ENCODE measurements at places on chromosomes 4 and X.
A peak's percentile ranks its signal among the peaks of the same experiment; 100 is the strongest.

DNA sequence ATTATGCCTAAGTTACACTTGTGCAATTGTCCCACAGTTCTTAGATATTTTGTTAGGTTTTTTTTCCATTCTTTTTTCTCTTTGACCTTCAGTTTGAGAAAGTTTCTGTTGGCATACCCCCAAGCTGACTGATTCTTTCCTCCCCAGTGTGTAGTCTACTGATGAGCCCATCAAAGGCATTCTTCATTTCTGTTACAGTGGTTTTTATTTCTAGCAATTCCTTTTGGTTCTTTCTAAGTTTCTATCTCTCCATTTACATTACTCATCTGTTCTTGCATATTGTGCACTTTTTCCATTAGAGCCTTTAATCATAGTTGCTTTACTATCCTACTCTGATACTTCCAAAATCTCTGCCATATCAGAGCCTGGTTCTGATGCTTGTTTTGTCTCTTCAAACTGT lies 31.9 kb downstream of the CASP6 start:
- no peak for DNase-seq

GRCh38 chrX:3154386-3154975 lies 113.2 kb downstream of the ARSF start:
- DNase-seq, result no peak

GRCh38 chr4:165207016-165207430 lies 338 bp upstream of the KLHL2 start:
- peak; percentile 32 for DNase-seq

DNA sequence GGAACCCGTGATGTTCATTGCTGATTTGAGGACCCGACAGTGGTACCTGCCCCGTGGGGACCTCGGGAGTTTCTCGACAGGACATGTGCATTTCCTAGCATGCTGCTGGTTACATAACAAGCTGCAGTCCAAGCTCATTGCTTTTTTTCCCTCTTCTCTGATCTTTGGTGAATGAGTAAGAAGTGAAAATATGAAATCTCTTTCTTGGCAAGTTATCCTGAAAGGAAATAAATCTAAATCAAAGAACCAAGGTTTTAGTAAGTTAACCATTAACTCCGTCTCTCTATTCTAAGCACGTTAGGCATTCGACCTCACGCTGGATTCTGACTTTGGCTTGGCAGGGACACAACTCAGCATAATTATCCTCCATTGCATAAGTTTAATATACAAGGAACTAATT lies 86.6 kb downstream of the STK32B start:
- DNase-seq, result no peak

DNA sequence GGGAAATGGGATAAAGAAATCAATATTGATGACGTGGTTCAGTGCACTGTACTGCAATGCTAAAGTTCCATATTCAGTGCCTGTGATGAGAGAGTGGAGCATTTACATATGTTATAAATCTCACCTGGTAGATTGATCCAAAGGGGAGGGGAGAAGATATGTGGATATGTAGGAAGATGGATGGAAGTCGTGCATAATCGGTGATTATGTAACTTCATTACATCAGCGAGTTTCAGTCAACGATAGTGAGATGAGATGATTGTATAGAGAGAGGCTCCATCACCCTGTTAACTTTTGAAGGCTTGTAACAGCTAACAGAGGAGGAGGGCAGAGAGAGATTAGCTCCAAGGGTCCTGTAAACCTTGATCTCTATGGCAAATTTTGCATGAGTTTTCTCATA lies 1.8 kb downstream of the IL1RAPL1 start:
- DNase-seq, result no peak

DNA sequence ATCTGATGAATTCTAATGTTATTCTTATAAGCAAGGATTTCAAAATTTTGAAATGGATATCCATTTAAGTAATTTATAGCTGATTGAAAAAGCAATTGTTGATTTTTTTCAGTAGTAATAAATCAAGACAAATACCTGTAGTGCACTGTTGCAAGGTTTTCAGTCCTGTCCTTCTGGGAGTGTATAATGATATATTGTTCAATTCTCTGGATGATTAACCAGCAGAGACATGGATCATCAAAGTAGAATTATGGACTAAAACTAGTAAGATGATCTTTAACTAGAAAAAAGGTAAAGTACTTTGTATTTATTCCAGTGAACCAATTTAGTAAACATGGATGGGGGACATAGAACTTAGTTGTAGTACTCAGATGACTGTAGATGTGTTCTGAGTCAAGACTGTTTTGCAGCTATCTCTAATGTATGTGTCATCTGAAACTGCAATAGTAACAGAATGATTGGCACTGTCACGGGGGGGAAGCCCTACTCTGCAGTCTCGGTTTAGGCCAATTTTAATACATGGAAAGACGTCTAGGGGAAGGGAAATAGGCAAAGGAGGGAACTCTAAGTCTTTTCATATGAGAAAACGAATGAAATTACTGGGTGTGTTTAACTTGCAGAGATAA lies 121.9 kb downstream of the GLRA3 start:
- DNase-seq, result no peak

GRCh38 chrX:39560271-39560670 lies 537.5 kb downstream of the BCOR start:
- DNase-seq, result no peak

DNA sequence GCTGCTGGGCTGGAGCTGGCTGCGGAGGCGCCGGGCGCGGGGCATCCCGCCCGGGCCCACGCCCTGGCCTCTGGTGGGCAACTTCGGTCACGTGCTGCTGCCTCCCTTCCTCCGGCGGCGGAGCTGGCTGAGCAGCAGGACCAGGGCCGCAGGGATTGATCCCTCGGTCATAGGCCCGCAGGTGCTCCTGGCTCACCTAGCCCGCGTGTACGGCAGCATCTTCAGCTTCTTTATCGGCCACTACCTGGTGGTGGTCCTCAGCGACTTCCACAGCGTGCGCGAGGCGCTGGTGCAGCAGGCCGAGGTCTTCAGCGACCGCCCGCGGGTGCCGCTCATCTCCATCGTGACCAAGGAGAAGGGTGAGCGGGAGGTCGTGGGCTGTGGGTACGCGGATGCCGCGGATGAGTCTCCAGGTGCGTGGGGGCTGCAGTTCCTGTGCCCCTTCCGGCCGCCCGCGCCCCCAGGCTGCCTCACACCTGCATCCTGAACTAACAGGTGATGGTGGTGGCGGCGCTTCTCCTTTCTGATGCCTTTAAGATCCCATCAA lies 499 bp downstream of the CYP2U1 start:
- peak; percentile 46 for DNase-seq

DNA sequence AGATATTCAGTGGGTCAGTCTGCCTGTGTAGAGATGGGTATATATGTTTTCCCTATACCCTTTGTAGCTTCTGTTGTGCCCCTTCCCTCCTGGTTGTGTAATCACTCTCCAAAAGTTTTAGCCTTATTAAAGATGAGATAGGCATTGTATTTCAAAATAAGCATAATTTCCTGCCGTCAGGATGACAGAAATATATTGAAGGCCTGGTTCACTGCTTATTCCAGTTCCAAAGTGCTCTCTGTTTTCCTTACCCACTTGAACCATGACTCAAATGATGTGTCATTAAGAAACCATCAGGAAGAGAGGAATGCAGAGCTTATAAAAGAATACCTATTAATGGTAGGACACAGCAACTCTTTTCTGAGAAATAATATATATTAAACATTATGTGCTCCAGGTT lies 178.5 kb downstream of the GABRB1 start:
- no peak for DNase-seq

- DNase-seq, result no peak
These were observed 198.6 kb downstream of the NWD2 start for GRCh38 chr4:37443137-37443536.

DNA sequence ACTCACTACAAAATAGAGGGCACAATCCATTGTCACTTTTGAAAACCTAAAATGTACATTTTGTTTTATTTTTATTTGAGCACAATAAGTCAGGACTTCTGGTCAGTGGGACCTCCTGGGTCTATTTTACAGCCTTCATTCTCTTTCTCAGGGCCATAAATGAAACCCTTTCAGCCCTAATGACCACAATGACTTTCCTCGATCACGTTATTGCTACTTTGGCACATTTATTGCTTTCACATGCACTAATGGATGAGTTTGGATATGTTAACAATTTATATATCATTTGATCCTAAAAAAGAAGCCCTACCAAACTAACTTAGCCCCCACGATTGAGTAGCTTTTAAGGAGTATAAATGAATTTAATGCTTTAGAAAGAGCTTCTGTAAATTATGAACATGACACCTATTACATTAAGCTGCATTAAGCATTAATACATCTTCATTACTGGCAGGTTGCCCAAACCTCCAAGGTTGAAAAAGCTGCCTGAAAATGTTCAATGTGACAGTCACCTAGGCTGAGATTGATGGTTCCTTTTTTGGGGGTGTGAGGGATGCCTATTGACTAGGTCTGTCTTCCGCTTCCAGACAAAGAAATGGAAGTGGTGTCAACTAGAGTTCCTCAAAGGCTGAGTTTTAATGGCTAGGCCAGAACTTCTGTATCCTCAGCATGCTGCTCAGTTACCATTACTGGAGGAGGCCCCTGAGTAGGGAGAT lies 296.4 kb downstream of the GPAT3 start:
- no peak for DNase-seq

DNA sequence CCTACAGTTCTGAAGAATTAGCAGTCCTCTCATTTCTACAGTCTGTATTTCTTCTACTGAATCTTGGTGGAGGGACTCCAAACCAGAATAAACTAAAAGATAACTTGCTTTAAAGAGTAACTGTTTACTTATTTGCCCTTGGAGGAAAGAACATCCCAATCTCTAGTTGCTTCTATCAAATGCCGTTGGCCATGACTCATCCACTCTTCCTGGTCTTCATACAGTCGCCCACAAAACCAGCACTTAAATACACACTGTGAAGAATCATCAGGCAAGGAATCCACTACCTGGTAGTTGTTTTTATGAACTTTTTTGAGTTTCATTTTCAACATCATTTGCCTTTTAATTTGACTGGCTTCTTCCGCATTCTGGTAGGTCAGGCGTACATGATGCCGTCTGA lies 14.2 kb downstream of the ZNF518B start:
- DNase-seq, result no peak

GRCh38 chrX:19616016-19616415 lies 100.7 kb upstream of the MAP3K15 start:
- no peak for DNase-seq

- DNase-seq, result peak; percentile 35
These were observed 33.0 kb downstream of the HCCS start for GRCh38 chrX:11143931-11144678.

DNA sequence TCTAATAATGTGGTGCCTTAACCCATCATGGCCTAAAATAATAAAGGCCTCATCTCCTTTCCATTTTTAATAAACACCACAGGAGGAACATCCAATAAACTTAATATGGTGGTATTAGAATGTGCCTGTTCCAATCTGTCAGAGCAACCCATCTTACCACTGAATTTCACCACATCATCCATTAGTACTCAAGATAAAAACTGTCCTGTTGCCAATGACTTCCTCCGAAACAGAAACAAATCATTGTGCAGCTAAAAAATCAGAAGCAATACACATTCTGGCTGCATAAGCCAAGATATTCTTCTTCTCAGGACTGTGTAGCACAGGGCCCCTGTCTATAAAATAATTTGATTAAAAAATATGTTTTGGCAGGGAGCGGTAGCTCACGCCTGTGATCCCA lies 18.5 kb downstream of the TLR10 start:
- no peak for DNase-seq

GRCh38 chrX:106302304-106302703 lies 134.2 kb downstream of the PWWP3B start:
- DNase-seq, result no peak

GRCh38 chr4:73918058-73918457 lies 48.9 kb downstream of the CXCL1 start:
- no peak for DNase-seq

DNA sequence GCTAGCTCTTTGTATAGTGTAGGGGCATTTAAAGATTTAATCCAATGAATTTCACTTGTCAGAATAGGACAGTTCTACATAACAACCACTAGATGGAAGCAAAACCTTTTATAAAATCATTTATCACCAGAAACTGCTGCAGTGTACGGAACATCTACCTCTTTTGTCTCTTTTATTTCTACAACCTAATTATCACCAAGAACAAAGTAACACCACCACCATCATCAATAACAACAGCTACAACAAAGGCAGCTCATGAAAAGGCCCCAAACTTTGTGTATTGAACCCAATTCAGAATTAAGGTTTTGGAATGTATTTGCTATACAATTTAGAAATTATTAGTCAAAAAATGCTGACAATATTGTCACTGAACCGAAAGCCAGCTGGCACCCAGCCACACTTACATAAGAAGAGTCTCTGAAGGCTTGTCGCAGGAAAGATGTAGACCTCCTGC lies 260.9 kb upstream of the RPS6KA3 start:
- peak; percentile 7 for DNase-seq

GRCh38 chr4:71296945-71297344 lies 41.9 kb upstream of the SLC4A4 start:
- no peak for DNase-seq

- no peak for DNase-seq
These were observed 79.6 kb upstream of the VCX3A start for GRCh38 chrX:6614506-6614905.

- DNase-seq, result no peak
These were observed 26.4 kb upstream of the SMIM14 start for GRCh38 chr4:39664828-39665731.

DNA sequence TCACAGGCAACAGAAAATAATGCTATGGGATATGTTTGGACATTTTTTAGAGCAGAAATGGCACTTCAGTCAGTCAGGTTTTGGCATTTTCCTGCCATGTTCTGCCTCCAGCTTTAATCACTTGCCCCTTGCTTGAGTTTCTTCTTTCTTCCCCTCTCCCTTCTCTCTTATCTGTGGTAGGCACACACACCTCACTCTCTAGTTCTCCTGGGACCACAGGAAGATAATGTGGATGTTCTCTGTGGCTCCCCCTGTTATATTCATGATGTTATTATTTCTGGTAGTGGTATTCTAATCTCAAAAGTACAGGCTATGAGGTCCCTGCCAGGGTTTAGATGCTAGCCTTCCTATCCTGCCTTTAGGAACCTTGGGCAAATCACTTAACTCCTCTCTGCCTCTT lies 5.2 kb downstream of the HADH start:
- no peak for DNase-seq

GRCh38 chr4:136650541-136651277 lies 881.6 kb downstream of the PCDH18 start:
- DNase-seq, result no peak

GRCh38 chr4:48962636-48963035 lies 23.4 kb upstream of the CWH43 start:
- no peak for DNase-seq

- DNase-seq, result no peak
These were observed 290.0 kb downstream of the ANK2 start for GRCh38 chr4:113339430-113339813.

DNA sequence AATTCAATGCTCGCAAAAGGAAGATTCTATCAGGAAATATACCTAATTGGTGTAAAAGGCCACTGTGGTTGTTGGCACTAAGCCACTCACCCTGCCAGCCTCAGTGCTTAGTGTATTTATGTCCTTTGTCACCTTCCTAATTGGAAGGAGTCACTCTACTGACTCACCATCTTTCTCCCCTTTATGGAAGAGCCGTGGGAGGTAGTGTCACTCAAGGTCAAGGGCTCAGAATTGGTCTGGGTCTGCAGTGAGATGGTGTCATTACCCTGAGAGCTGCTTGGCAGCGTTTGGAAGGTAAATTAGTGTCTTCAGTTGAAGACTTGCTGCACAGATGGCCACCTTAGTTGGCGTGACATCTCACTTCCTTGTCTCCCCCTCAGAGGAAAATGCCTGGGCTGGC lies 41.7 kb upstream of the CDKN2AIP start:
- no peak for DNase-seq

GRCh38 chrX:78527263-78527662 lies 131.9 kb downstream of the RTL3 start:
- no peak for DNase-seq

- DNase-seq, result no peak
These were observed 10.2 kb downstream of the BEND2 start for GRCh38 chrX:18210470-18210869.

All from germinal center (tissue), 1 donor.